Right atrium auricular region (tissue), 2 donors: ENCODE measurements at places on chromosomes 6 and 20. TPM values are rescaled to one million over a fixed set of nuclear protein-coding genes. Genes with fewer than 3 reads are reported as not detected.

GRCh38 chr6:17574866-17575560 lies 25.1 kb upstream of the FAM8A1 start:
- DNase-seq = no peak

DNA sequence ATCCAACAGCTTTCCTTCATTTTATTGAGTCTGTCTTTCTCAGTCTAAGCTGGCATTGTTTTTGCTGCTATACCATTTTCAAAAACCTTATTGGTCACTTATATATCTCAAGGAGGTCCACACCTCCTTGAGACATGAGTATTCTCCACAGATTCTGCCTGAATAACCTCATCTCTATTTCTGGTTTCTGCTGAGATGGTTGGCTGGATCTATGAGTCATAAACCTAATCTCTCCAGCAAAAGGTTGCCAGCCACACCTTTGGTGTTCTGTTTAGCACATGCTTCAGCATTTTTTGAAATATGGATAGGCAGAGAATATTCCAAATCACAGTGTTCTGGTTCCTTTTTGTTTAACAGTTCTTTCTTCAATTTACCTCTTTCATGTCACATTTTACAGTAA lies 40.8 kb upstream of the TMEM244 start:
- no peak for DNase-seq

DNA sequence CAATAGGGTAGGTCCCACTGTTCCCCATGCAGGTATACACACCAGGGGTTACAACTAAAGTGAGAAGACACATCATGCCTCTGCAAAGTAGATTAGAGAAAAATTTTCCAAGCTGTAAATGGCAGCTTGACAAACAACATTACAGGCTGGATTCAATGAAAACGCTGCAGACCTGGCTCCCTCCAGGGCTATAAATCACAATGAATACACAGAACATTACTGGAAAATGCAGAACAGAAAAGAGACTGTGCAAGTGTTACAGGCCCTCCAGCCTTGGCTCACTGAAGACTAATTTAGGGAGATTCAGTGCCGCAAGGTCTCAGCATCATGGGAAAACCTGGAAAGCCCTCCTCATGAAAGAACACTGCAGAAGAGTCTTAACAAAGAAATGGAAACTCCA lies 207.8 kb downstream of the KHDC1L start:
- no peak for DNase-seq

The RAMACL gene
- total RNA-seq = 0.20 TPM

The FAM83C gene
- total RNA-seq = not detected

GRCh38 chr6:88490195-88490907 lies 324.2 kb upstream of the CNR1 start:
- no peak for DNase-seq

- peak; percentile 69 for DNase-seq
These were observed 27.9 kb upstream of the BMP6 start for GRCh38 chr6:7697820-7698623.

- no peak for DNase-seq
These were observed 25.0 kb upstream of the RNF144B start for GRCh38 chr6:18362058-18362561.

The OPRM1 gene
- total RNA-seq = not detected

DNA sequence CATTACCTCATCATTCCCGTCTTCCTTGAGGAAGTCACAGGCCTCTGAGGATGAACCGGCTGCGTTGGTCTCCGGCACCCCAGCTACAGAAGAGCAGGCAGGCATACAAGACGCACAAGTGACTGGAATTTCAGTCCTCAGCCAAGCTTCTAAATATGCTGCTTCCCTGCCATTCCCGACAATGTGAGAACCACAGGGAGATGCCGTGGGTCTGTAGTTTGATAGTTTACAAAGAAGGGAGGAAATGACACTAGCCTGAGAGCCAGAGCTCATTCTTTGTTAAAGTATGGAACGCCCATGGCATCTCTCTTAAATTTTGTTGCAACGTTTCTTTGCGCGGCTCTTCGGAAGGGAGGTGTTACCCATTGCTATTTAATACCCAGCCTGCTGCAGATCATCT lies 25.7 kb downstream of the HEBP2 start:
- no peak for DNase-seq

DNA sequence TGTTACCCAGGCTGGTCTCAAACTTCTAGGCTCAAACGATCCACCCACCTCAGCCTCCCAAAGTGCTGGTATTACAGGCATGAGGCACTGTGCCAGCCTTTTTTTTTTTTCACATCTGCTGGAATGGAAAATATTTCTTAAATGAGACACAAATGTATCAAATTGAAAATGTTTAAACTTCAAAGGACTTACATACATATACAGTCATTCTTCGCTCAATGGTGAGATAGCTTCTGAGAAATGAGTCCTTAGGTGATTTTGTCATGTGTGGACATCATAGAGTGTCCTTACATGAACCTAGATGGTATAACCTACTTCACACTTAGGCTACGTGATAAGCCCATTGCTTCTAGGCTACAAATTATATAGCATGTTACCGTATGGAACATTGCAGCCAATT lies 43.1 kb downstream of the MICA start:
- no peak for DNase-seq

The PRSS35 gene
- 10.0 TPM for total RNA-seq

The UNC5CL gene
- total RNA-seq = 0.43 TPM

The IYD gene
- not detected for total RNA-seq

DNA sequence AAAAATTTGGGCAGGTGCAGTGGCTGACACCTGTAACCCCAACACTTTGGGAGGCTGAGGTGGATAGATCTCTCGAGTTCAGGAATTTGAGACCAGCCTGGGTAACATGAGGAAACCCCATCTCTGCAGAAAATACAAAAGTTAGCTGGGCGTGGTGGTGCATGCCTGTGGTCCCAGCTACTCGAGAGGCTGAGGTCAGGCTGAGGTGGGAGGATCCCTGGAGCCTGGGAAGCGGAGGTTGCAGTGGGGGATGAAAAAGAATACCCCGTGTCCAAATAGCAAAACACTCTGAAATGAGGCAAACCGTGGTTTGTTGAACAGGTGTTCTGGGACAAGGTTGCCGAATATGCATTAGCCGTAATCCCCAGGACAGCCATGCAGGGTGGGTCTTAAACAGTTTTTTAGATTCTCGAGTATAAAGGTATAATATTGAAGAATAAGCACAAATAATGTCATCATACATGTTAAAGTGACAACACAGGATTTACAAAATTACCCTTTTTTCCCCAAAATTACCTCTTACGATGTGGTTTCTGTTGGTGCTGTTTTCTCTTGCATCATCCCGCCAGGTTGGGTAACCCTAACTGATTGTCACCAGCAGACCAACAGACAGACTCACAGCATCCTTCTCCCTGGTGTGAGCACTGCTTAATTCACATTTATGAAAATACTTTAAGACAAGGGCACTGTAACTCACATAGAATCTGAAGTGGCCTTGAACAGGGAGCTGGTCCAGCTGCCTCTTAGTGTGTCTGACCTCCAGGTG lies 9.1 kb downstream of the DNAJC5 start:
- DNase-seq = no peak

The SIRPB1 gene
- 3.7 TPM for total RNA-seq

The SULF2 gene
- total RNA-seq = 57.8 TPM

The SLC17A5 gene
- total RNA-seq = 11.8 TPM

- DNase-seq = no peak
These were observed 39.4 kb downstream of the SCML4 start for GRCh38 chr6:107784669-107785068.

- no peak for DNase-seq
These were observed 915.2 kb downstream of the TFAP2A start for GRCh38 chr6:9499709-9500108.

The SLC16A10 gene
- total RNA-seq = 18.5 TPM

The OR2B6 gene
- total RNA-seq = not detected

- no peak for DNase-seq
These were observed 1239.3 kb downstream of the EPHA7 start for GRCh38 chr6:92180090-92180489.

GRCh38 chr6:138811866-138812265 lies 16.0 kb downstream of the ECT2L start:
- no peak for DNase-seq

DNA sequence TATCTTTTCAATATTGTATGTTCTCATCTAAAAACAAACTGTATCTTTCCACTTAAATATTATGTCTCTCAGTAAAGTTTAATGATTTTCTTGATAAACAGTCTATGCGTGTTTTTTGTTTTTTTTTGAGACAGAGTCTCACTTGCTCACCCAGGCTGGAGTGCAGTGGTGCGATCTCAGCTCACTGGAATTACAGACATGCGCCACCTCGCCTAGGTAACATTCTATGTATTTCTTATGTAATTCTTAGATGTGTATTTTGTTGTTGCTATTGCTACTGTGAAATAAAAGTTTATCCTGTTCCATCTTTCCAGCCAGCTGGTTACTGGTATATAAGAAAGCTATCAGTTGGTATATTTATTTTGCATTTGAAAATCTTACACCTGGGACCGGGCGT lies 29.4 kb downstream of the ABHD12 start:
- DNase-seq = no peak

DNA sequence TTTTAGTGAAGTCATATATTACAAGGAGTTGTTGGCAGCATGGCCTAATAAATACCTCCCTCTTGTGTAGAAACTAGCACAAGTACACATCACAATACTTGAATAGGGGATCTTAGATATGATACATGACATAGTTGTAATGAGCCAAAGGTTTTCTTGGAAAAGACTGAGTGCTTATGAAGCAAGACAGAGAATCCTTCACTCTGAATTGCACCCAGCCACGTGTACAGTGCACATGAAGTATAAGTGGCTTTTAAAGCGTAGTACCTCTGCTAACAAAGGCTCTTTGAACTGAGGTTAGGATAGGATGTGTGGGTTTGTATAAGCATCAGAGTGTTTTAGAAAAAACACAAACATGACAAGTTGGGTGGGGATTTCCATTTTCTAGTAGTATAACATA lies 145.5 kb upstream of the STMND1 start:
- no peak for DNase-seq

GRCh38 chr20:38184101-38184500 lies 19.0 kb upstream of the TGM2 start:
- DNase-seq = no peak

DNA sequence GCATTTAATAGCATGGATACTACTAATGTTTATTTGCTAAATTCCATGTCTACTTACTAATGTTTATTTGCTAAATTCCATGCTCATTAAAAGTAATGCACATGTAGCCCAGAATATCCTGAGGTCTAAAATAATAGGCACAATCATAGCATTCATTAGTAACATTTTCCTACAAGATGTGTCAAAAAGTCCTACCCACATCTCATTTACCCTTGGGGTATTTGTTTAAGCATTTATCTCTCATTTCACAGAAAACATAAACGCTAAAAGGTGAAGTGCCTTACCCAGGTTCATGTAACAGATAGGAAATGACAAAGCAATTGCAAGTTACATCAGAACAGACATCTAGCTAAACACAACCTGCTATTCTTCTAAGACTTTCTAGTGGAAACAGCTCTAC lies 457.1 kb downstream of the HACE1 start:
- no peak for DNase-seq

DNA sequence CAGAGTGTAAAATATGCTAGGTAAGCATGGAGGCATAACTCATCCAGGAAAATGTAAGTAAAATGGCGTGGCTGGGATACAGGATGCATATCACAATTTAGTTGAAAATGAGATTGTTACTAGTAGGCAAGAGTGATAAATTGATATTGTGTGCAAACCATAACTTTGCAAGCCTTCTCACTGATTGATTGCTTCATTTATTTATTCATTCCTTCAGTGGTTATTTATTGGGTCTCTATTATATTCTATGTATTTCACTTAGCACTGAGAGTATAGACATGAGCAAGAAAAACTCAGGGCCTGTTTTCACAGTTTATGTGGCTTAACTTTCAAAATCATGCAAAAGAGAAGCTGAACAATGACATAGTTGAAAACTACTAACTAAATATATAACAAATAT lies 241.0 kb upstream of the EYS start:
- no peak for DNase-seq

The GRIK2 gene
- total RNA-seq = 7.7 TPM

GRCh38 chr6:24768361-24768760 lies 6.4 kb upstream of the GMNN start:
- DNase-seq = no peak

DNA sequence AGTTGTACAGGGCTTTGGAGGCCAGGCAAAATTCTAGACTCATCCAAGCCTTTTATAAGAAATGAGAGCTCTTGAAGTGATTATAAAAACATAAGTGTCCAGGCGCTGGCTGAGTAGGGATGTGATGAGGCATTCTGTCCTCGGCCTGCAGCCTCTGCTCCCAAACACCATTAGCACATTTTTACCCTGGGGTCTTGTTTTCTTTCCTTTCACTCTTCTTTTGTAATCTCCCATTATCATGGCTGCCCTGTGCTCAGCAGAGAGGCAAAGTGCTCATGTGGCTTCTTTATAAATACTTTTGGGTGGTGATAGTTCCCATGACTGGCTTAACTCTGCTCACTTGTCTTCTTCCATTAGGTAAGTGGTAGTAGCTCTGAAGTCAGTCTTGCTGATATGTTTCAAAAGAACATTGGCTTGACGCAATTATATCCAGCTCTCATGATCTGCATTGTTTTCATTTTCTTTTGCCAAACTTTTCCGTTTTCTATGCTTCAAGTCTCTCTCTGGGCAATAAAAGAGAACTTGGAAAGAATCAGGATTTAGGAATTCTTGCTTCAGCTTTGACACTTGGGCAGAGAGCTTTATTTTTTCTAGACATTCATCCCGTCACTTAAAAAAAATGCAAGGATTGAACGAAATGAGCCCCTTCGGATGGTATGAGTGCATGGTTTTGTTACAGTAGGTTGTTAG lies 61.1 kb downstream of the CAP2 start:
- no peak for DNase-seq

- no peak for DNase-seq
These were observed 600.6 kb upstream of the CHD6 start for GRCh38 chr20:42218621-42219374.
